Naive thymus-derived CD4-positive, alpha-beta T cell (primary cell): ENCODE measurements at places on chromosomes 2 and 18.

- H3K36me3 ChIP-seq = no peaks in the 10 kb centered on the region
- no peak overlapping the region for H3K4me3 ChIP-seq
- no peak for DNase-seq
- H3K4me1 ChIP-seq = no peaks in the 10 kb centered on the region
- no peaks in the 10 kb centered on the region for H3K27me3 ChIP-seq
Observed at GRCh38 chr2:200756618-200757321, 54.9 kb upstream of the BZW1 start.

DNA sequence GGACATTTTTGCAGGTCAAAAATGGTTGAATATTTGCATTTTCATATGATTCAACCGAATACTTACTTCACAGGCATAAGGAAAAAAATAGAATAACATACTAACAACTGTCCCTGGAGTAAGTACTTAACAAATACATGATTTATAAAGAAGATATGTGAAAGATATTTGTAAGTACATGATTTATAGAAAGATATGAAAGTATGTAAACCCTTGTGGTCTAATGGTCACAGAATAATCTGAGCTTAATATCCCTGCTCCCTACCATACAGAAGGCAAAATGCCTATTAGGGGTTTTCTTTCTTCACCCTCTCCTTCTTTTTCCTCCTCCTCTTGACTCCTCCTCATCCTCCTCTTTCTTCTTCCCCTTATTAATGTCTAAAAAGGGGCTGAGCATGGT lies 20.6 kb upstream of the ACTR3 start:
- no peaks in the 10 kb centered on the region for H3K4me1 ChIP-seq
- no peak overlapping the region for H3K27ac ChIP-seq
- no peaks in the 10 kb centered on the region for H3K27me3 ChIP-seq
- H3K36me3 ChIP-seq = no peaks in the 10 kb centered on the region
- no peak for DNase-seq

- no peak for DNase-seq
- H3K27ac ChIP-seq = no peak overlapping the region
- no peaks in the 10 kb centered on the region for H3K4me1 ChIP-seq
- no peaks in the 10 kb centered on the region for H3K27me3 ChIP-seq
- no peaks in the 10 kb centered on the region for H3K36me3 ChIP-seq
Observed at GRCh38 chr2:205011031-205011430, 465.8 kb downstream of the PARD3B start.

DNA sequence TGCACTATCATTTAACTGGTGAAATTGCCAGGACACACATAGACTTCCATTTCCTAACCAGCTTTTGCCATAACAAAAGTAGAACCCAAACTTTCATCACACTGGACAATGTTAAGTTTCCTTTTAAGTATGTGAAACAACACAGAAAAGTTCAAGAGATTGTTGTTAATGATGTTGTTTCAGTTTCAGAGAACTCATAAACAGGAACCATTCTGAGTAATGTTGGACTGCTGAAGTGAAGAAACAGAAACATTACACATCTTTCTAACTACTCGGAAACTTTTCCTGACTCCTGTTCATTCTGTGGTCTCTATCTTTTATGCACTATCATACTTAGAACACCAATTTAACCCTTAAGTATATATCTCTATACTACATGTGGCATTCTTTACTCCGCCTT lies 179.2 kb downstream of the RIT2 start:
- no peaks in the 10 kb centered on the region for H3K4me1 ChIP-seq
- no peak for DNase-seq
- H3K27me3 ChIP-seq = no peaks in the 10 kb centered on the region
- no peaks in the 10 kb centered on the region for H3K36me3 ChIP-seq
- H3K27ac ChIP-seq = no peak overlapping the region

- H3K4me3 ChIP-seq = no peak overlapping the region
- DNase-seq = no peak
- no peak overlapping the region for H3K27ac ChIP-seq
- H3K4me1 ChIP-seq = no peaks in the 10 kb centered on the region
- H3K27me3 ChIP-seq = no peaks in the 10 kb centered on the region
Observed at GRCh38 chr18:78514910-78515670, 464.5 kb upstream of the SALL3 start.

DNA sequence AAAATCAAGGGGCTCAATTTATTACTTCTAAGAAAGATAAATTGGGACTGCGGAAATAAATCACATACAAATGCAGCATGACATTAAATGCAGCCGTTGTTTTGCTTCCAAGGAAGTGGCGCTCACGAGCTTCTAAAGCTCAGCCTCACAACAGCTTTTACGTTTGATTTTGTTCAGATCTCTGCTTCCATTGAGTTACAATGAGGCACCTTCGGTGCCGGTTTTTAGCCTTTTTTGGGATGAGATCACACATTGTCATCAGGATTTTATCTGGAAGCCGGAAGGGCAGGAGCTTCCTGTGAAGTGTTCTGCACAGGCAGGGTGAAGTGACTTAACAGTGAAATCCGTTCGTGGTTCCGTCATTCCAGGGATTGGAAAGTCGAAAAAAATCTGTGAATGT lies 209.8 kb downstream of the DCDC2C start:
- H3K4me3 ChIP-seq = no peak overlapping the region
- no peaks in the 10 kb centered on the region for H3K36me3 ChIP-seq
- no peaks in the 10 kb centered on the region for H3K27me3 ChIP-seq
- no peaks in the 10 kb centered on the region for H3K4me1 ChIP-seq
- DNase-seq = no peak

- no peak overlapping the region for H3K27ac ChIP-seq
- H3K27me3 ChIP-seq = no peaks in the 10 kb centered on the region
- no peak for DNase-seq
- no peaks in the 10 kb centered on the region for H3K4me1 ChIP-seq
- H3K36me3 ChIP-seq = no peaks in the 10 kb centered on the region
Observed at GRCh38 chr2:15911686-15912085, 28.7 kb upstream of the MYCN start.

DNA sequence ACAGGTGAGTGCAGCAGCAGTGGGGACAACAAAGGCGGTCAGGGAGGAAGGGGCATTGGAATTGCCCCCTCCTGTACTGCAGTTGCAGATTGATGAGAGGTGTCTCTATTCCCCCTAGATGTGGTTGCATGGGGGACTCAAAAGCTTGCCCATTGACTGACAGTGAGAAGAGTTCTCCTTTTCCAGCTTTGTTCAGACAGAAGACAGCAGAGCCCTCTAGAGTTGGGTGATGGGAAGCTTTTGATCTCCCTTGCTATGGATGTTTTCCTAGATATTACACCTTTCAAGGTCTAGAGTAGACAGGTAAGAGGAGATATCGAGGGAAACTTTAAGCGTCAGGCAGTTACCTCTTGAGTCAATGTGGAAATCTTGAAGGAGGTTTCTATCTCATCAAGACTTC lies 2.9 kb downstream of the PROKR1 start:
- no peaks in the 10 kb centered on the region for H3K4me1 ChIP-seq
- H3K4me3 ChIP-seq = no peak overlapping the region
- no peaks in the 10 kb centered on the region for H3K27me3 ChIP-seq
- DNase-seq = no peak
- H3K27ac ChIP-seq = no peak overlapping the region

DNA sequence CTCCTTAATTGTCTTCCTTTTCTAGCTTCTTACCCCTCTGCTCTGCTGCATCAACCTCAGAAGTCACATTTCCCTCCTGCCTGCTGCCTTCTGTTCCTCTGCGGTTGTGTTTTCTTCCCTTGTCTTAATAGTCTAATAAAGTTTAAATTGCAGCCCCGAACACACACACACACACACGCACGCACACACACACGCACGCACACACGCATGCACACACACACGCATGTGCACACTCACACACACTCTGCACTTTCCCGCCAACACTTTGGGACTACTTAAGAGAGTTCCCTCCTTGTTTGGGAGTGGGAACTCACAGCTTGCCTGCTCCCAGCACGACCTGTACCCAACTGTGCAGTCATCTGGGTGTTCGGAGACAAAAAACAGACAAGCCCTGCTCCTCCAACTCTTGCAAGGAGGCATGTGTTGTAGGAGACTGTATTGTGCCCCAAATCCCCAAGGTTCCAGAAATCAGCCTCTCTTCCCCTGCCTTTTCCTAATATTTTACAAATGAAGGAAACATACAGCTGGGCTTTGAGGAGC lies 99.1 kb downstream of the SETBP1 start:
- no peak for DNase-seq
- H3K27ac ChIP-seq = no peak overlapping the region
- no peaks in the 10 kb centered on the region for H3K36me3 ChIP-seq

- H3K36me3 ChIP-seq = no peaks in the 10 kb centered on the region
- no peak for DNase-seq
- H3K4me1 ChIP-seq = no peaks in the 10 kb centered on the region
- H3K27me3 ChIP-seq = peaks cover 4% of the 10 kb centered on the region
- H3K27ac ChIP-seq = no peak overlapping the region
Observed at GRCh38 chr2:233929352-233930022, 12.3 kb downstream of the TRPM8 start.

DNA sequence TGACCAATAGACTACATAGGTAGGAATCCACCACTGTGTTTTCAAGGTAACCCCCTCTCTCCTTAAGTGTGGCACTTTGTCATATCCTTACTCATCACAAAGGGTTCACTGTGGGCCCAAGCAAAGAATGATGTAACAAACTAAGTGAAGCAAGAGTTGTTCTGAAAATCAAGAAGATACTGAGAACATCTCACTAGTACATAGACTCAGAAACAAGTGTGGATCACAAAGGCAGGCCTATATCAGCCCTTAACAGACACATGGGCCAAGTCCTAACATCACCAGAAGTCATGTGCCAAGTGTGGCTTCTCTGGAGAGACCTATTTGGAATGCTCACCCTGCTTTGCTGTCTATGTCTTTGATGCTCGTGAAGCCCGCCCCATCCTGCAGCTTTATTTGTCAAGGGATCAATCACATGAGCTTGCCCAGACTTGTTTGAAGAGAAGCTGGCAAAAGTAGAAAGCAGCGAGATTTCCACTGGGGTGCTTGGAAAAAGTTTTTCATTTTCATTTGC lies 131.2 kb upstream of the TTC39C start:
- no peaks in the 10 kb centered on the region for H3K36me3 ChIP-seq
- H3K27ac ChIP-seq = no peak overlapping the region
- no peak overlapping the region for H3K4me3 ChIP-seq
